ENCODE measurements at places on chromosomes 11 and 22.

DNA sequence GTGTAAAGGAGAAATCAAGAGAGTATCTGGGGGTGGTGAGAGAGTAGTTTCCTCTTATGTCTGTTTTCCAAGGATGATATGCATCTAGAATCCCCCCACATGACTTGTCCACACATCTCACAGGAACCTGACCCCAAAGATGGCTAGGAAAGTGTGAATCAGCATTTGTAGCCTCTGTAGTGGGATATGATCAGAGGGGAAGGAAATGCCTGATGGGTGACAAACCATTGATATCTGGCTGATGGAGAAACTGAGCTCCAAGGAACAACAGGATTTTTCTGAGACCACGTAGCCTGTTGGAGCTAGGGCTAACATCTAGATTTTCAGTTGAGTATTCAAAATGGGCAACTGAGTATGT, 369.4 kb downstream of the DDX10 start:
- peak; percentile 33 for DNase-seq

GRCh38 chr11:101582236-101582988, 1.4 kb downstream of the TRPC6 start:
- peak; percentile 50 for DNase-seq

DNA sequence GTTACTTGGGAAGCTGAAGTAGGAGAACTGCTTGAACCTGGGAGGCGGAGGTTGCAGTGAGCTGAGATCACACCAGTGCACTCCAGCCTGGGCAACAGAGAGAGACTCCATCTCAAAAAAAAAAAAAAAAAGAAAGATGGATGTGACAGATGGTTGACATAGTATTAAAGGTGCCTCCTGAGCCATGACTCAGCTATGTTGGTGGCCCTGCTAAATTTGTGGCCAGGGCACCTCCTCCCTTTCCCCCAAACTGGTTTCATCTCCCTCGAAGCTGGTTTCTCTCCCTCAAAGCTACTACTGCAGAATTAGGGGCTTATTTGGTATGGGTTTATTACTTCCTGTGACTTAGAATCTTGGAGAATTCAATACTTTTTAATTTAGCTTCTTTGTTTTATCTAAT, 31.5 kb downstream of the SDHD start:
- no peak for DNase-seq

DNA sequence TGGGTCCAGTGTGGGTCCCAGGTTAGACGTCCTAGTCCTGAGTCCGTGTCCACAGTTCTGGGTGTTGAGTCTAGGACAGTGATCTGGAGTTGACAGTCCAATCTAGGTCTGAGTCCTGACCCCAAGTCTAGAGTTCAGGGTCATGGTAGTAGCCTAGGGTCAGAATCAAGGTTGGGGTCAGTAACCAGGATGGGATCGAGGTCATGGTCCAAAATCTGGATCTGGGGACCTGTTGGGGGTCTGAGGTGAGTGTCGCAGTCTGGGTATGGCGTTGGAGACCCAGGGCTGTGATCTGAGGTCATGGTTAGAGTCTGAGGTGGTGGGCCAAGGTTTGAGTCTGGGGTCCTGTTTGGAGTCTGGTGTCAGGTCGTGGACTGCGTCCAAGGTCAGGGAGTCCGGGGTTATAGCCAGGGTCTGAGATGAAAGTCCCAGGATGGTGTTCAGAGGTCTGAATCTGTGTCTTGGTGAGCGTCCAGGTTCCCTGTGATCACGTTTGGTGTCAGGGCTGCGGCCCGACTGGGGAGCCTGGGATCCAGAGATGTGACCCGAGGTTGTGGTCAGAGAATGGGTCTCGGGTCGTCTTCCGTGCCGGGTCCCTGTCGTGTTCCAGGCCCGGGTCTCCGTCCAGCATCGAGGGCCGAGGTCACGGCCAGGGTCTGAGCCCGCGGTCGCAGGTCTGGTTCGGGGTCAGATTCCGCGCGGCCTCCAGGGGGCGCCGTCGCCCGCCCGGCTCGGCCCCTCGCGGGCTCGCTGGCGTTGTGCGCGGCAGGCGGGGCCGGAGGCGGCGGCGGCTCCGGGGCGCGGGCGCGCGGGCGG, 432 bp upstream of the GRK2 start:
- DNase-seq = no peak

DNA sequence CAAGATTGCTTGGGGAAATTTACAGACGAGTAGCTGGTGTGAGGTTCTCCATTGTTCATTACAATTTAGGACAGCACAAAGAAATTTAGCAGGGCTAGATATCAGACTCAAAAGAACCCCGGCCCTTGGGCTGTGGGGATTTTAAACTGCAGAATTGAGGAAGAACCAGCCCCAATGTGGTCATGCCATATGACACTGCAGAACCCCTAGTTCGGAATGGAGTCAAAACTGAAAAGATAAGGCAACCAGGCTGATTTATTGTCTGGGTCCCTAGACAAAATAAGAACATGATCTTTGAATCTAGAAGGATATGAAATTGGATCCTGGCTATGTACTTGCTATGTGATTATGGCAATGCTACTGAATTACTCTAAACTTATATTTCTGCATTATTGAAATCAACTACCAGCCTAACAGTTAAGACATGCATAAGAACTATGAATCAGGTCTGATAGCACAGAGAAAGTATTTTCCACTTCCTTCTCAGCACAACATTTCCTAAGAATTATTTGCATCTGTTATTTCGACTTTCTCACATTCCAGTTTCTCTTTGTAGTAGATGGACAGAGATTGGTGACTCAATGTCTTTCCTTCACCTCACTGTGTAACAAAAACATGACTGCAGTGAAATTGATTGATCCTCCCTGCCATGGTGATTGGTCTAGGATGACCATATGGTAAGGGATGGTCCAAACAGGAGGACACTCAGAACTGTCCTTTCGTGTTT, 13.2 kb downstream of the MMP3 start:
- DNase-seq = peak; percentile 93

- DNase-seq = no peak
Measured at GRCh38 chr11:119193626-119194025, 8.4 kb downstream of the NHERF4 start.

Measured in bronchial epithelial cell (primary cell).